ENCODE measurements at places on chromosomes 6 and 20. TPM values are rescaled to one million over a fixed set of nuclear protein-coding genes. Genes with fewer than 3 reads are reported as not detected.

DNA sequence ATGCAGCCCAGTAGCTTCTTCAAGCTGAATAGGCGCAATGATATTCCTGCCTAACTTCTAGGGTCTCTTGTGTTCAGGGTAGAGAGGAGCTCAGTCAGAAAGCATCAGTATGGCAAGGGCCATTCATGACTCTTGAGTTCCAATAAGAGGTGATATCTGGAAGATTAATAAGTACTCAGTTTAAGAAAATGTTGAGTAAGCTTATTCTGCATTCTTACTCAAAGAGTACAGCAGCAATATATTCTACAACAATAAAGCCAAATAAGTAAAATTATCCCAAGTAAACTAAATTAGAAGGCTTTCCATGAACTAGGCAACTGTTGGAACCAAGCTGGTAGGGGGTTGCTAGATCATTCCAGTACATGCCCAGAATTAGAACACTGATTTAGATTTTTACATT lies 303.2 kb downstream of the PACRG start:
- DNase-seq, result no peak

DNA sequence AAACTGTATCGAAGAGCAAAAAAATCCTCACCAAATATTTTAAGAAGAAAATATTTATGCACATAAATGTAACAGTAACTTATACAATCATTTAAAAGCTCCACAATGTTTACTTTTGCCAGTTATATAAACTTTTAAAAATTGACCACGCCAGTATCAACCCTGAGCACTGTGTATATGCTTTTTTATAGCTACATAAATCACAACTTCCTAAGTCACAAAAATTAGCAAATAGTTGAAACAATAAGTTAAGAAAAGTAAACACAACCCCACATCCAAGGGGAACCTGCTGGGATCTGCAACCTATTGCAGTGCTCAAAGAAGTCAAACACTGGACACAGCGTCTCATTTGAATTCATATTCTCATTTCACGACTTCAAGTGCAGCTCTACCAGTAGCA lies 89.8 kb upstream of the DST start:
- DNase-seq, result no peak

DNA sequence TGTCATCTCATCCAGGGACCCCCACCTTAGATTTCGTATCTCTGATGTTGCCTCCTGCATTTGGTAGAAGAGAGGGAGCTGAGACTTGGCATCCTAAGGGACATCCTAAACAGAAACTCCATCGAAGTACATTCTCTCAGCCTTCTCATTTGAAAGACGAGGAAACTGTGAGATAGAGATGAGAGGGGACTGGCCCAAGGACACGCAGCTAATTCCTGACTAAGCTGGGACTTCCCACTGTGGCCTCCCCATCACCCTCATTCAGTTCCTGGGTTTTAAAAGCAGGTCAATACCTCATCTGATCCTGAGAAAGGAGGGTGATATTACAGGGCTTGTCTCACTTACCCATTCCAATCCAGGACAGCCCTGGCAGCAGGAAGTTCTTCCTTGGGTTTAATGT lies 855 bp upstream of the WFDC5 start:
- DNase-seq, result no peak

DNA sequence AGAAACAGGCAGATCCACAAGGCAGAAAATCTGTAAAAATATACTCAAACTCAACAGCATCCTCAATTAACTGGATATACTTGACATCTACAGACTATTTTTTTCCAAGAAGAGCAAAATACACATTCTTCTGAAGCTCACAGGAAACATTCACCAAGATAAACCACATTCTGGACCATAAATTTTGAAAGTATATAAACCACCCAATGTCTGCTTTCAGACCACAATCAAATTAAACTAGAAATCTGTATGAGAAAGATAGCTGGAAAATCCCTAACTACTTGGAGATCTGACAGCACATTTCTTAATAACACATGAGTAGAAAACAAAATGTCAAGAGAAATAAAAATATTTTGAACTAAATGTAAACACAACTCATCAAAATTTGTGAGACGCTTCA lies 195.5 kb downstream of the ERMARD start:
- DNase-seq, result no peak

GRCh38 chr6:42742116-42742894 lies 3.6 kb downstream of the TBCC start:
- no peak for DNase-seq

DNA sequence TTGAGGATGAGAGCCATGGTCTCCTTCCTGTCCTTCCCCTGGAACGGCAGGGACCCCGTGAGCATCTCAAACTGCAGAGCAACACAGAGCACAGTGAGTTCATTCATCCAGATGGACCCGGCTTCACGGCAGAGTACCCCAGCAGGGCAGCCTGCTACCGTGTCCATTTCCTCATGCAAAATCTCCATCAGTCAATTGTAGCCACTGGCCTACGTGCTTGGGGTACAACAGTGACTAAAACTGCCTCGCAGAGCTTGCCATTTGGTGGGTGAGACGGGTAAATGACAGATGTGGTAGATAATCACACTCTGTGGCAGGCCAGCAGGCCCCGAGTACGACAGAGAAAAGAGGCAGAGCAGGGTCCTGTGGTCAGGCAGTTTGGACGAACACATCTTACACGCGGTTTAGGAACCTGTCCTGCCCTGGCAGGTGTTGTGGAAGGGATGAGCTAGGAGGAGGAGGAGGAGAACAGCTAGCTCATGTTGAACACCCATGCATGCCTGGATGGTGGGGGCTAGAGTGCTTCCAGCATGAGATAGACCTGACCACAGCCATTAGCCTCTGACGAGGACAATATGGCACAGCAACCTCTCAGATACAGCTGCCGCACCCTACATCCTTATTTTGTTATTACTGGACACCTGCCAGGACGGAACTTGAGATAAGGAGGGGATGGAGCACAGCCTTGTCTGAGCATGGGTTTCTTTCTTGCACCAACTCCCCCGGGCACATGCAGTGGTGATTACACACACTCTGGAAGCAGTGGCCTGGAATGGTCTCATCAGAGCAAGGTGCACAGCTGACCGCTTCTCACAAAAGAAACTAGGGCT lies 95.6 kb downstream of the RAMACL start:
- DNase-seq, result no peak

- no peak for DNase-seq
Observed at GRCh38 chr20:50536333-50536732, 26.1 kb downstream of the PTPN1 start.

GRCh38 chr6:147255948-147256674 lies 51.9 kb downstream of the STXBP5 start:
- DNase-seq, result no peak

DNA sequence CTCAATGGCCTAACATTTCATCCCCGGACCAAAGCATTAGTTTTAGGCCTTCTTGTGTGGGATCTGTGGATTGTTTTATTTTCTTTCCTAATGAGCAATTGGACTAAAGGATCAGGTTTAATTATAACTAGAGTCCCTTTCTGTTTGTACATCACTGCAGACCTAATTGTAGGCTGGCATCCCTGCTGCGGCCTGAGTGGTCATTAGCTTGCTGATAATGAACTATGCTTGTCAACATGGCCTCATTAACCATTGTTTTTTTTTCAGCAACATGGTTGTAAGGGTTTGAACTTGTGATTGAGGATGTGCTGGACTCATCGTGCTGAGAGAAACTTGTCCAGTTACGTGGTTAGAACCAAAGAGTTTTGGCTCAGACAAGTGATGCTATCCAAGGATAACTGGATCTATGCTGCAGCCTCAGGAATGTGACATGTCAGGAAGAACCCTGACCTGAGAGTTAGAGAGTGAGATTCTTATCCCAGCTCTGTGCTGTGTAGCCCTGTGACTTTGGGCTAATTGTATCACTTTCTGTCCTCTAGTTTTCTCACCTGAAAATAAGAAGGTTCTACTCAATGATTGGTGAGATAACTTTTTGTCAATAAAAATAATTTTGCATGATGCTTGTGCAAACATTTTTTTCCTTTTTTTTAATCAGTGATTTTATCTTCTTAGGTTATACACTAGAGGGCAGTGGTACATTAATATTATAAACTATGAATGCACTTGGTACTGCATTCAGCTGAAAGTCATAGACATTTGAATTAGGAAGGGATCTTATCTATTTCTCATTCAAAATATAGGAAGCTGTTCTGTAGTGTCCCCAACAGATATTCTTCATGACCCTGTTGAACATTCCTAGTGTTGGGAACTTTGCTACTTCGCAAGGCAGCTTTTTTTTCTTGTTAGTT lies 140.9 kb downstream of the RNF144B start:
- no peak for DNase-seq

- no peak for DNase-seq
Observed at GRCh38 chr6:143014764-143015163, 45.9 kb upstream of the AIG1 start.

GRCh38 chr20:45502561-45502960 lies 12.9 kb downstream of the SPINT3 start:
- DNase-seq, result no peak

DNA sequence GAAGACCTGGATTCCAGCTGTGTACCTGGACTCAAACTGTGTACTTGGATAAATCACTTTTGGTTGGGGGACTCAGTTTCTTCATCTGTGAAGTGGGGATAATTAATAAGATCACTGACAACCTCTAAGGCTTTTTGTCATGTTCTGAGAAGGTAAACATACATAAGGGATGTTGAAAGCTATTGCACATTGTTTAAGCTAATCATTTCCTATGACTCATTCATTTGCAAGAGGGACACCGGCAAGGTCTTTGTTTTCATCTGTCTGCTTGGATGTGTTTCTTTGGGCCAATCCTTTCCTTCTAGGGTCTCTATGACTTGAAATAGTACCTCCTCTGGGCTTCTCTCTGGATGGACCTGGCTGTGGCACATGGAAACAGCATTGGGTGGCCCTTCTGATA lies 6.8 kb downstream of the PROKR2 start:
- no peak for DNase-seq

- no peak for DNase-seq
Observed at GRCh38 chr20:9903048-9903655, 64.3 kb upstream of the PAK5 start.

DNA sequence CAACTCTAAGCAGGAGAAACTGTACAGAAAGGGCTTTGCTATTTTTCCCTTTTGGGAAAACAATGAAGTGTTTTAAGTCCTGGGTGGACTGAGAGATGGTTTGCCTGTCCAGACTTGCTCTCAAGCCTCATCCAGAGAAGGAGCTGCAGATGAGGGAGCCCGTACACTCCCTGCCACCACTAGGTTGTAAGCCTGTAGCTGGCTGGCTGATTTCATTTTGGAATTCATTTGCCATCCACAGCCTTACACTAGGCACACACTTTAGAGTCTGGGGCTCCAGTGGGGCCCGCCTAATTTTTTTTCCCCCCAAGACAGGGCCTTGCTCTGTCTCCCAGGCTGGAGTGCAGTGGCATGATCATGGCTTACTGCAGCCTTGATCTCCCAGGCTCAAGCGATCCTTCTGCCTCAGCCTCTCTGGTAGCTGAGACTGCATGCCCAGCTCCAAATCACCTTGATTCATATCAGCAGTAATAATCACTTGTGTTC lies 28.4 kb downstream of the POFUT1 start:
- DNase-seq, result no peak

- no peak for DNase-seq
Observed at GRCh38 chr6:47064274-47064673, 22.1 kb upstream of the ADGRF1 start.

DNA sequence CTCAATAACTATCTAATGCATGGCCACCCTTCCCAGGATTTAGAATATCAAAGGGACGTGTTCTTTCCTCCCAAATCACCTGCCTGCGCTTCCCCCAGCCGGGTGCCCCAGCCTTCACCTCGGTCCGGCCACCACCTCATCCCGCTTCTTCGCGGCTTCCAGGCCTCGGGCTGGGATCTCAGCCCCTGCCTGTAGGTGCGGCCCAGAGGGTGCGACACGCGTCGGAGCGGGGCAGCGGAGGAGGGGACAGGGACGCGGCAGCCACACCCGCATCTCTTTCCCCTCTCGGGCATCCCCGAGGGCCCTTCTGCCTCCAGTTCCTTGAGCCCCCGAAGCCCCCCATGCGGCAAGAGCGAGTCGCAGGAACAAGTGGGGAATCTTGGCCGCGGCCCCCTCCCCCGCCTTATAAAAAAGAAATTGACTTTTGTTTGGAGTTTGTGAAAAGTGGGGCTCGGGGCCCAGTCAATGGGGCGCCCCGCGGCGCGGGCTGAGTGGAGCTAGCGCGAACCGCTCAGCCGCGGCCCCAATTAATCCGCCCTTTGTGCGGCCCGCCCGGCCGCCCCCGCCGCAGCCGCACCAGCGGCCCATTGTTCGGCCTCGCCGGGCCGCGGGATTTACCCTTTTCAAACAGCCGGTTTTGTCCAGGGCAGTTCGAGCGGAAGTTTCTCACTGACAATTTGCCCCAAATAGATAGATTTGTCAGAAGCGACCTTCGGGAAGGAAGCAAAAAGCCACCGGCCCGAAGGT lies 8.4 kb upstream of the NR2E1 start:
- no peak for DNase-seq

- no peak for DNase-seq
Observed at GRCh38 chr6:125203395-125203794, 49.8 kb downstream of the TPD52L1 start.

GRCh38 chr20:4633780-4634179 lies 87.9 kb upstream of the PRND start:
- DNase-seq, result no peak

Gene OR14J1
- not detected for total RNA-seq

Gene ETV7
- total RNA-seq, result 0.34 TPM

Gene CLIC5
- total RNA-seq, result 125 TPM

Gene TRERF1
- 2.8 TPM for total RNA-seq

Gene PLN
- 654 TPM for total RNA-seq

Gene CYP39A1
- 8.7 TPM for total RNA-seq

Gene SAPCD1
- not detected for total RNA-seq

Gene XPO5
- total RNA-seq, result 18.5 TPM

Gene SYNDIG1
- 38.6 TPM for total RNA-seq

Gene POPDC3
- total RNA-seq, result 34.5 TPM

Gene DEF6
- total RNA-seq, result 3.6 TPM

Gene TRAM2
- total RNA-seq, result 18.2 TPM

Gene OXT
- not detected for total RNA-seq

Gene LTB
- 1.5 TPM for total RNA-seq

Gene UNC5CL
- total RNA-seq, result 0.46 TPM

Gene TSPO2
- total RNA-seq, result not detected

Gene EYS
- total RNA-seq, result 0.06 TPM

Data from right cardiac atrium (tissue), 5 donors.